ENCODE measurements at places on chromosomes 4 and X.
A peak's percentile ranks its signal among the peaks of the same experiment; 100 is the strongest.

DNA sequence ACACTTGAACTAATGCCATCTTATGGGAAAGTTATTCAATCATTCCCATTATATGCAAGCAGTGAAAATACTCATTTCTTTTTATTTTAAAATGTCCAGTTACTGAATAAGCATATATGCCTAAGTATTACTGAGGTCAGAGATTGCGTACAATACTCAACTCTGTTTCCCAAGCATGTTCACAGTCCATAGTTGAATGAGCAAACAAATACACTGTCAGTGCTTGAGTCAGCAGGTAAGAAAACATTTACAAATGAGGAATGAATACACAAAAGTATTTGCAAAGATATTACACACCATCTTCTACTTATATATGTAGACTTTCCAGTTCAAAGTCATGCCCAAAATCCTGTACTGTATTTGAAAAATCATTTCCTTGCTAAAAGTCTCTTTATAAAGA lies 74.1 kb downstream of the TSPAN5 start:
- DNase-seq = no peak

- no peak for DNase-seq
These were observed 58.0 kb downstream of the FAM53A start for GRCh38 chr4:1626151-1626550.

GRCh38 chr4:140048419-140048995 lies 105.5 kb downstream of the MAML3 start:
- peak; percentile 32 for DNase-seq

- DNase-seq = peak; percentile 53
These were observed 44.8 kb downstream of the SMS start for GRCh38 chrX:21985332-21985777.

DNA sequence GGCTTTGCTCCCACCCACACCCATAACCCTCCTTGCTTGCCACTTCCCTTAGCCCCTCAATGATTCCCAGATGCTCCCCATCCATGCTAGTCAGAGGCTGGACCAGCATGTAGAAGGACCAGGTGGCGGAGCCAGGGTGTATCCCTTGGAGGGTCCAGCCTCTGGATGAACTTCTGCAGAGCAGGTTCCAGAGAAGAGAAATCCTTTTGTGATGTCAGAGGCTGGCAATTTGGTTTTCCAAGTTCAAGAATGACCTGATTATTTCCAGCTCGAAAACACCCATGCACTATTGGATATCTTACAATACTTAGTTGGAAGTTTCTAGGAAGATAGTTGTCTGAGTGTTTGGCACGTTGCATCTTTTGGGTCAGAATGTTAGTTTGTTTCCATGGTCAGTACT lies 168.3 kb upstream of the RPS6KA3 start:
- no peak for DNase-seq

GRCh38 chrX:68571610-68572311 lies 72.9 kb downstream of the YIPF6 start:
- DNase-seq = no peak

GRCh38 chr4:58254291-58254690 lies 1144.1 kb upstream of the IGFBP7 start:
- DNase-seq = no peak

- no peak for DNase-seq
These were observed 138.9 kb upstream of the SMIM31 start for GRCh38 chr4:164614999-164615398.

DNA sequence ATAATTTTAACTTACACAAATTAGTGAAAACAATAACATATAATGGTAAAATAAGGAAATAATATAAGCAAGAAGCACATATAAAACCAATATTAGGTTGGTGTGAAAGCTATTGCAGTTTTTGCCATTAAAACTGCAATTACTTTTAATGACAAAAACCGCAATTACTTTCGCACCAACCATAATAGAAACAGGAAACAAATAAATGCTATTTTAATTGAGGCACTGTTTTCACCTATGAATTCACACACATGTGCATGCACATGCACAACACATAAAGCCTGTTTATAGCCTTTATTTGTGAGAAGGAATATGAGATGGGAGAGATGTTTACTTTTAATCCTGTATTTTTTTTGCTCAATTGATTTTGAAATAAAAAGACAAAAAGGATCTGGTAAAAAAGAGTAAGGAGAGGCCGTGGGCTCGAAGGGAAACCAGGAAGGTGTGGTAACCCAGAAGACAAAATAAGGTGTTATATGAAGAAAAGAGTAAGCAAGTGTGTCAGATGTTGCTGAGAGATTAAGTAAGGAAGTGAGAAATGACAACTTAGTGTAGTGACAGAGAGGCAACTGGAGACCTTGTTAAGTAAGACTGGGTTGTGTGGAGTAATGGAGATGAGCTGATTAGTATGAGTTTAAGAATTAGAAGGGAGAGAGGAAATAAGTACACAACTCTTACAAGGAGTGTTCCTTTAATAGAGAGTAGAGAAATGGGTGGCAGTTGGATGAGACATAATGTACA lies 69.0 kb downstream of the KLHL13 start:
- no peak for DNase-seq

DNA sequence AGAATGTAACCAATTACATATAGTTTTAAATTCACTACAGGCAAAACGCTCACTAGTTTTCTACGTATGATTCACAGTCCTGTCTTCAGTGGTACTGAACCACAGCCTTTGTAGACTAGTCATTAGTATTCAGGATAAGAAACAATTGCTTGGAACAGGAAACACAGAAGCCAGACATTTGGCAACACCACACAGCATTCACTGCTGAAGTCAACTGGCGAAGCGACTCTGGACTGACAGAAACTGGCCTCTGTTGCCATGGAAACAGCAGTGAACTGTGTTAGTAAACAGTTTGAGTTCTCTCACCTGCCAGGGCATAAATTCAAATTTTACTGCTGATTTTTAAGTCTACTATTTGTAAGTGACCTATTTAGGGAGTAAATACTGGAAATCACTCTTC lies 57.6 kb downstream of the MAPK10 start:
- peak; percentile 80 for DNase-seq

- DNase-seq = no peak
These were observed 8.9 kb downstream of the ZNF330 start for GRCh38 chr4:141229408-141230101.

GRCh38 chrX:103212749-103213457 lies 2.0 kb upstream of the BEX4 start:
- DNase-seq = no peak

DNA sequence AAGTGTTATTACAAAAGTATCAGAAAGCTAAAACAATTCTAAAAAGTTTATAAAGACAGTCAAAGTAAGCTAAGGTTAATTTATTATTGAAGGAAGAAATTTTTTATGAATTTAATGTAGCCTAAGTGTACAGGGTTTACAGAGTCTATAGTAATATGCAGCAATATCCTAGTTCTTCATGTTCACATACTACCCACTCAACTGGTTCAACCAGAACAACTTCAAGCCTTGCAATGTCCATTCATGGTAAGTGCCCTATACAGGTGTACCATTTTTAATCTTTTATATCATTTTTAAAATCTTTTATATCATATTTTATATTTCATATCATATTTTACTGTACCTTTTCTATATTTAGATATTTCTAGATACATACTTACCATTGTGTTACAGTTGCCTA lies 34.3 kb downstream of the COL4A5 start:
- DNase-seq = no peak

- no peak for DNase-seq
These were observed 1422.0 kb downstream of the ADGRL3 start for GRCh38 chr4:62622089-62622488.

DNA sequence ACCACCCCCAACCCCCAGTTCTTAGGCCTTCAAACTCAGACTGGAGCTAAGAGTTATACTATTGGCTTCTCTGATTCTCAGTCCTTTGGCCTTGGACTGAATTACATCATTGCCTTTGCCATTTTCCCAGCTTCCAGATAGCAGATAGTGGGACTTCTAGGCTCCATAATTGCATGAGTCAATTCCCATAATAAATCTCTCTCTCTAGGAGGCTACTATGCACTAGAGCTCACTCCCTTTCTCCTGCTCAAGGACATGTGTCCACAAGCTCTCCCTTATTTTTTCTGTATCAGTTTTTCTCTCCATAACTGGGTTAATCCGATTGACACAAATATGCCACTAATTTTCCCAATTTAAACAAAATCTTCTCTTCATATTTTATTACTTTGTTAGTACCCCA lies 103.4 kb downstream of the REELD1 start:
- DNase-seq = no peak

GRCh38 chr4:135186002-135186401 lies 984.4 kb upstream of the PABPC4L start:
- DNase-seq = no peak

- DNase-seq = no peak
These were observed 312.7 kb downstream of the SPRY1 start for GRCh38 chr4:123709336-123709735.

DNA sequence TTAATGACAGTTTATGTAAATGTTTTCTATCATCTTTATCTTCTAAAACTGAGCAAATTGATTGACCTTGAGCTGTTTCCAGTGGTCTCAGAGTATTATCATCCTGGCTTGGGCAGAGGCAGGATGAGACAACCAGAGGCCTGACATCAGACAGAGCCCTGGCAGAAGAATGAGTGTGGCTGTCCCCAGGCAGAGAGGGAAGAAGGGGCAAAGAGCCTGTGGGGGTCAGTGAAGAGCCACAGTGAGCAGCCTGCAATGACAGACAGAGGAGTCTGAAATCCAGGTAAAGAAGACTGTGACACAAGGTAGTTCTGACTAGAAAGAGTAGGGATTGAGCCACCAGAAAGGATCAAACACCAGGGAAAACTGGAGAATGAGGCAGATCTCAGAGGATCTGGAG lies 182.4 kb upstream of the ARSJ start:
- DNase-seq = no peak

DNA sequence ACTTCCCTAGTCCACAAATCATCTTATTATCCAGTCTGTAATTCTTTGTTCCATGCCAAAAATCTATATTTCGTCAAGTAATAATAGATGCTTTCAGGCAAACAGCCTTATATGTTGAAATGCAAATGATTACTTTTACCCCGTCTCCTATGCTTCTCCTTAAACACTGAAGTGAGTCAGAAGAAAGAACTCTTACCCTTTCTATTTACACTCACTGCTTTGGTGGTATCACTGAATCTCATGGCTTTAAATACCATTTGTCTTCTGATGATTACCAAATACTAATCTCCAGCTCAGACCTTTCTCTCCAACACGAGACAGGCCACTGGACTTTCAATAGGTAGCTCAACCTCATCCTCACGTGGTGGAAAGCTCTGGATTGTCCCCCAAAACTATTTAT lies 558.1 kb downstream of the IL1RAPL1 start:
- DNase-seq = no peak

GRCh38 chr4:2923668-2924173 lies 39.5 kb downstream of the NOP14 start:
- DNase-seq = no peak

DNA sequence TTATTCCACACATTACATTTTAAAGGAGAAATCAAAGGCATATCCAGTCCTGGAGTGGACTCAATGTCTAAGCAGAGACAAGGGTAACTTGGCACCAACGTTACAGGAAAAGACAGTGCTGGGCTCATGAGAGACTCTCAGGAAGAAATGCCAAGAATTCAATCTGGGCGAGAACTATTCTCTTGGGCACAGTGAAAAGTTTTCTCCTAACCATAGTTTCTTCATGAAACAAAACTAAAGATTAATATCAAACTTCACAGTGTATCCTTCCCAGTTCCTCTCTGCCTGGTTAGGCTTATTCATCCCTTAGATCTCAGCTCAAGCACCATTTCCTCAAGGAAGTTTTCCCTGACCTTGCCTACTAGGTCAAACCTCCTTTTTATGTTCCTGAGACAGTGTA lies 109.4 kb upstream of the TLL1 start:
- no peak for DNase-seq

DNA sequence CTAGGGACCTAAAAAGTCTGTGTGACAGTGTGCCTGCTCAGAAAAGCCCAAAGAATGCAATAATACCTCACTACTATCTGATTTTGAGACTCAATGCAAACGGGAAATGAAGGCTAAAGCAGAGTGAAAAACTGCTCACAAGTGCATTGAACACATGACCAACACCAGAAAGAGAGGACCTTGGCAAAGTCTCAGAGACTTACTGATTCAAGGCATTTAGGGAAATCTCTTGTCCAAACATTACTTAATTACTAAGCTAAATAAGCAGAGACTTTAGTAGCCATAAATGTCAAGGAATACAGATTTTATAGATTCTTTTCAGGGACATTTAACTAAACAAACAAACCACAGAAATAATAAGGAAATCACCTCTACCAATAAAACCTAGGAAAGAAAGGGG lies 916.0 kb downstream of the FSTL5 start:
- no peak for DNase-seq
